ENCODE measurements at places on chromosomes 16 and 17.

DNA sequence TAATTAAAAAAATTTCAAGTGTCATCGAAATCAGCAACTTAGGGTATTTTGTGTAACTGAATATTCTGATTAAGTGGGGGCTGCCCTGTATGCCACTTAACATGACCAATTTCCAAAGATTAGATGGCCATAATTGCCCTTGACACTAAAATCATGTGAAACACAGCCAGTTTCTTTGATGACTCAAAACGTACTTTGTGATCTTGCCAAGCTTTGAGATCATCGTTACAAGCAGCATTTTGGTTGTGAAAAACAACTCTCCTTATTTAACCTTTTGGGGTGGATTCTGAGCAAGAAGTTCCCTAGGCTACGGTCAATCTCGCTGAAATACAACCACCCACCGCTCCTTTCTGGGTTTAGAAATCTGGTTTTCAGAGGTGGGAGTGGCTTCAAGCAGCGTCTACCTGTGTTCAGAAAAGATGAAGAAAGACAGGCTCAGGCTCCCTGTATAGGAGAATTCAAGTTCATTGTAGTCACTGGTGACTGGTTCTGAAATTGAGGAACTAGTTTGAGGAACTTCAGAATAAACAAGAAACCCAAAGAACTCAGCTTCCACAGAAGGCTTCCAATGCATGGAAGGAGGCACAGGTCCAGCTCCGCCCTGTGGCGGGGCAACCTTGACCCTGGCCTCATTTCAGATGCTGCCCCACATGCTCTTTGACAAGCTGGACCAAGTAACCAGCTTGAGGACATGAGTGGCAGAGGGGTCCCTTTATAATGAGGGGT, 9.4 kb downstream of the MAP3K14 start:
- DNase-seq = peak; percentile 71

DNA sequence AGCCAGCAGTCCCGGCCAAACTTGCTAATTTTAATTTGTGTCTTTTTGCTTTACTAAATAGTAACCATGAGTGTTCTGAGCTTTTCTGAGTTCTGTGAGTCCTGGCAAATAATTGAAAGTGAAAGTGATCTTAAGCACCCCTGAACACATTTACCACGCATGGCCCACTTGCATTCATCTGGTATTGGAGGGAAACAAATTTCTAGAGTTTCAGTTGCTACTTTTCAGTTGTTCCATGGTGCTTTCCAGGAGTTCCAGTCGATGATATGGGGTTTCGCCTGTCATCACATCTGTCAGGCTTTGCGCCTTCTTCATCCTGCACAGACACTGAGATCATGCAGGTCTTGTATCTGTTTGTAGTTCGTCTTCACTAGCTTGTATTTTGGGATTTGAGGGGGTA, 44.1 kb downstream of the CRLF3 start:
- DNase-seq = peak; percentile 59

DNA sequence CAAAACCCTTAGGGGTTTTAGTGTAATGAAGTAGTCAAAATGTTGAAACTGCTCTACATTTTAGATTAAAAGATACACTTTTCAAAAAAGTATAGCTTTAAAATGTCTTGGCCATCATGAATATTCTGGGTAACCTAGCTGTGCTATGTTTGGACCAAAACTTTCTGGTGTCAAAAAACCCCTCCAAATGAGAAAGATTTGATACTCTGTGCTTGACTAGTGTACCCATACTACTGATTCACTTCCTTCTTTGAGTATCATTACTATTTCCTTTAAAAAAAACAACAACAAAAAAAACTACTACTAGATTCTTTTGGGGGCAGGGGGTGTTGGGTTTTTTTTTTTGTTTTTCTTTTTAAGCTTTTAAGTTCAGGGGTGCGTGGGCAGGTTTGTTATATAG, 37.3 kb downstream of the PTRH2 start:
- no peak for DNase-seq

DNA sequence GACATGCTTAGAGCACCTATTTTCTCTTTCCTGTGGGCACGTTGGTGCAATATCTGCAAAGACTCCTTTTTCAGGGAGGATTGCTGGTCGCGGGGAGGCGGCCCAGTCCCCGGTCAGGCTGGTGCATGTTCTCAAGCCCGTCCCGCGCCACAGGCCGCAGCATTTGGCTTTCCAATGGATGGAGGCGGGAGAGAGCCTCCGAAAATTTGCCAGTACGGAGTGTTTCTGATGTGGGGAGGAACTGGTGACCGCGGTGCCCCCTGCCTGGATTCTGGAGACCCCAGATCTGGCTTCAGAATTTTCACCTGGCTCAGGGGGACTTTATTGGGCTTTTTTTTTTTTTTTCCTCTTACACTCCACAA, 2.3 kb downstream of the CMIP start:
- DNase-seq = no peak

DNA sequence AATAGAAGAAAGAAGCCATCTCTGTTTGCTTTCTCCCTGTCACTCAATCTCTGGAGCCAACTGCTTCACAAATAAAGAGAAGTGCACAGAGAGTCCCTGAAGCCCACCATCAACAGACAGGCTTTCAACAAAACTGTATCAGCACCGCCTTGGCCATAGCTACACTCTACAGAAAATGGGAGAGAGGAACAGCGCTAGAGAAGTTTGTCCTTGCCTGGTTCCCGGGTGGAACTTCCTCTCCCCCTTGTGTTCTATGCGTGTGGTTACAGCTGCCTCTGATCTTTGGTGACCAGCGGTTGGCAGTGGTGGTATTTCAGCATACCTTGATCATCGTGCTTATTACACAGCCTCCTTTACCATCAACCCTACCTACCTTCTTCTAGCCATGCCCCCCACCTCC, 91.4 kb upstream of the CCL2 start:
- no peak for DNase-seq

DNA sequence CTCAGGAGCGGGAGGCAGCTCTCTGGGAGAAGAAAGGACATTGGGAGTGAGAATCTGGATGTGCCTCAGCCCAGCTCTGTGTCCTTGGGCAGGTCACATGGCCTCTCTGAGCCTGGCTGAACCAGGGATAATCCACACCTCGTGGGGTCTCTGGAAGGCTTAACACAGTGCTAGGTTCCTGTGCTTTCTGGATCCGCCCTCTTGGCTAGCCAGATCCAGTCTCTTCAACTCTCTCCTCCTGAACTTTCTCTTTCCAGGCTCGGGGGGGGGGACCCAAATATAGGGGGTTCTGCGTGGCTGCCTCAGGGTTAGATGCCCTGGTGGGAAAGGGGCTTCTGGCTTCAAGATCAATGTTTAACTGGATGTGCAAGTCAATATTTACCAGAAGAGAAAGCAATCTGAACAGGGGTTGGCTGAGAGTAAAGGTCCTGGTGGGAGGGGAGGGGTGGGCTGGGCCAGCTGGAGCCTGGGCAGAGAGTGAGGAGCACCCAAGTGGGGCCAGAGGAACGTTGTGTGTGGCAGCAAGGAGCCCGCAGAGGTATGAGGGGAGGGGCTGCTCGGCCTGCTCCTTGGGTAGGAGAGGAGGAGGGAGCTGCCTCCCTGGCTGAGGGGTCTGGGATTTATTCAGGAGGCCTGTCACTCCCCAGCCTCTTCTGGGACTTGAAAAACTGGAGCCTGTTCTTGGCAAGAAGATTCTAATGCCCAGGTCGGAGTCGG, at the start of gene SERPINF2:
Gene SERPINF2, plus strand, starts transcription at position 501 of the 717 bp plus-strand sequence. CDS start 2,125 bp downstream, outside the sequence.
- DNase-seq = no peak

- no peak for DNase-seq
These were observed 1.7 kb downstream of the SMARCE1 start for GRCh38 chr17:40645943-40646342.

DNA sequence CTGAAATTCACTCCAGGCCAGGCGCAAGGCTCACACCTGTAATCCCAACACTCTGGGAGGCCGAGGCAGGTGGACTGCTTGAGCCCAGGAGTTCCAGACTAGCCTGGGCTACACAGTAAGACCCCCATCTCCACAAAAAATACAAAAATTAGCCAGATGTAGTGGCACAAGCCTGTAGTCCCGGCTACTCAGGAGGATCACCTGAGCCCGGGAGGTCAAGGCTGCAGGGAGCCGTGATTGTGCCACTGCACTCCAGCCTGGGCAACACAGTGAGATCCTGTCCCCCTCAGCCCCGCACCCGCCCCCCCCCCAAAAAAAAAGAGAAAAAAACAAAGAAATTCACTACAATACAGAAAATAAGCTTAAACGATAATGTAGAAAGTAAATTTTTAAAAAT, 31.5 kb downstream of the MBTPS1 start:
- no peak for DNase-seq

DNA sequence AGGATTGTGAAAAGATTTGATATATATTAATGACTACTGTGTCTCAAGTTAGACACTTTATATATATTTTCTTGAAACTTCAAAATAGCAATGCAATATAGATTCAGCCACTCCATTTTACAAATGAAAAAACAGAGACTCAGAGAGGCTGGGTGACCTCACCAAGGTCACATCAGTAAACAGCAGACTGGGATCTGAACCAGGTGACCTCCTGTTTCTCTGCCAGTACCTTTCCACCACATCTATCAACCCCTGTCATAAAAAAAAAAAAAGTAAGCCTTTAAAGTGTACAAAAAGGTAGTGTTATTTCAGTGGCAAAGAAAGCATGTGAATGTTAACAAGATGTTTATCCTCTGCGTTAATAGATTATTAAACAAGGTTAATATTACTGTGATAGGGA, 466.5 kb upstream of the DYNLRB2 start:
- DNase-seq = no peak

DNA sequence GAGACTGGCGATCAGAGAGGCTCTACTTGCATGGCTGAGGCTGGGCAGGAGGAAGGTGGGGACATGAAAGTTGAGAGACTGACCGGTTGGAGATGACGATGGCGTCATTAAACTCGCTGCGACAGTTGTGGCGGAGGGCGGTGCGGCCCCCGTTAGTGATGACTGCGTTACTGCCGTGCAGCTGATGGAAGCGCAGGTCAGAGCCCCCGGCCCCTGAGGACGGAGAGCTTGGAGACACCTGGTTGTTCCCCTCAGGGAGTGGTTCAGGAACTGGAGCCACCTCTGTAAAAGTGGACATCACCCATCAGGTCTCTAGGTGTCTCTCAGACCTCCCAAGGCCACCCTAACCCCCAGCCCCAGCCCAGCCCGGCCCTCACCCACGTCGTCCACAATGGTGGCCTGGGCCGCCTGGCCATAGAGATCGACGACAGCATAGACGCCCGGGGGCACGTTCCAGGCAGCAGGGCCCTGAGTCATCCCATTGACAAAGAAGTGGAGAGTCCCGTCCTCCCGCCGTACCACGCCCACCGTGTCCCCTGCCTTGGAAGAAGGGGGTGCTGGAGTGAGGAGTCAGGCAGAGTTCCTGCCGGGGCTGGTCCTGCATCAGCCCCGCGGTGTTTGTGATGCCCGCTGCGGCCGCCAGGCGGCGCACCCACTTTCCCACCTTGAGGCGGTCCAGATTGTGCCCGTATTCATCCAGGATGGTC, 5.3 kb downstream of the NEURL4 start:
- peak; percentile 88 for DNase-seq

GRCh38 chr16:89014403-89015230, 37.6 kb upstream of the CBFA2T3 start:
- no peak for DNase-seq

GRCh38 chr17:75672011-75672410, 4.9 kb downstream of the SAP30BP start:
- DNase-seq = no peak

DNA sequence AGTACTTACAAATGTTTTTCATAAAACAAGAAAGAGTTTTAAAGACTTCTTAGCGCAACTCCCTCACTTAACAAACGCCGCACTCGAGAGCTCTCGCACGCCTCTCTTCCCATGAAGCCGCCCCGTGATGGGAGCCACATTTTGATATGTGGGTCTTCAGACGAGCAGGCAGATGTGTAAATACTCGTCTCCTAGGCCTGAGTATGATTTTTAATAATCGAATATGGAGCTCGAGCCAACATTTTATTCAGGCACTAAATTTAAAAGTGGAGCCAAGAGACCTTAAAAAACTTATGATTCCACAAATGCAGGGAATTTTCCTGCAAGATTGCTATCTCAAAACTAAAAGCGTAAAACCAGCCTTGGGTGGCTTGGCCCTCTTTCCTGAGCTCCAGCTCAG, 55.4 kb downstream of the IRX6 start:
- DNase-seq = no peak

DNA sequence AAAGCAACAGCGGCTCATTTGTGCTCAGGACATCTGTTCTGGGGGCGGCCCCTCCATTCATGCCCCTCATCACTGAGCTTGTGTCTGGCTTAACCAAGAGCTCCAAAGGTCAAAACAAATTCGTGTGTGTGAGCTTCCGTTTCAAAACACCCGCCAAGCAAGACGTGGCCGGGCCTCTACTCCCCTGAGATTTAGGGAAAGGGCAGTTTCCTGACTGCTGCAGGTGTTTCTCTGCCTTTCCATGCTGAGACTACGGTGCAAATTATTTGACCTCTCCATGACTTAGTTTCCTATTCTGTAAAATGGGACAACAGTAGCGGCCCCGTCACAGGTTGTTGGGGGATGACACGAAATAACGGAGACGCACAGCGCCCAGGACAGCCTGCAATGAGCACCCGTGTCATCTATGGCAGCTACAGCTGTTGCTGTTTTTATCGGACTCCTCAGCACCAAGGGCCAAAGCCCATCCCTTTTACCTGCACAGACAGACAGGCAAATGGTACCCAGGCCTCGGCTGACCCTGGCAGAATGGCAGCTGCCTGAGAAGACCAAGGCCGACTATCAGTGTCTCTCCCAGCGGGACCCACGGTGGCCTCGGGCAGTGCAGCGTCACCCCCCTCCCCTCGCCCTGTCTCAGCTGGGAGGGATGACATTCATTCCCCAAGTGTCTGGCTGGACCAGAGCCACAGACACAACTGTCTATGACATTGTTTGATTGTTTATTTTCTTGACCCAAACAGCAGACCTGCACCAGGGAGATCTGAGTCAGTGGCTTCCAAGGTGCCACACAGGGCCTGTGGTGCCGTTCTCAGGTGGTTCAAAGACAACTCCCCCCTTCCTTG, 50.7 kb upstream of the DOC2B start:
- DNase-seq = no peak

- DNase-seq = no peak
These were observed 510.4 kb downstream of the KCNJ18 start for GRCh38 chr17:22202702-22203101.

- no peak for DNase-seq
These were observed 174.6 kb downstream of the WSCD1 start for GRCh38 chr17:6244796-6245195.

DNA sequence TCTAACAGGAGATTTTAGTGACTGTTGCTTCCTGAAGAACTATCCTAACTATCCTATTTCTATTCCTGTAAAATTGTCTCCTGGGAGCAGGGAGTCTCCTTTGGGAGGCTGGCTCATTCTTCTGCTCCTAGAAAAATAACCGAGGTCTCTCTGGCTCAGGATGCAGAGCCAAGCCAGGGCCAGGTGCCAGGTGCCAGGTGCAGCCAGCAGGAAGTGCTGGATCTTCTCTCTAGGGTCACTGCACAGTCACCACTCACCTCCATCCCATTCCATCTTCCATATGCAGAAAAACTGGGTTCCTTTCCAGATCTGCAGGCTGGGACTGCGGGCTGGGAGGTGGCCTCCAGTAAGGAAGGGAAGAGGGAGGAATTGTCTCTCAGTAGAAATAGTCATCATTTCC, 3.8 kb upstream of the TMC7 start:
- no peak for DNase-seq

All from activated CD8-positive, alpha-beta memory T cell treated with anti-CD3 and anti-CD28 coated beads for 24 hours (primary cell).